Fibroblast of skin of left quadriceps (primary cell): ENCODE measurements at places on chromosomes 13 and 19.

DNA sequence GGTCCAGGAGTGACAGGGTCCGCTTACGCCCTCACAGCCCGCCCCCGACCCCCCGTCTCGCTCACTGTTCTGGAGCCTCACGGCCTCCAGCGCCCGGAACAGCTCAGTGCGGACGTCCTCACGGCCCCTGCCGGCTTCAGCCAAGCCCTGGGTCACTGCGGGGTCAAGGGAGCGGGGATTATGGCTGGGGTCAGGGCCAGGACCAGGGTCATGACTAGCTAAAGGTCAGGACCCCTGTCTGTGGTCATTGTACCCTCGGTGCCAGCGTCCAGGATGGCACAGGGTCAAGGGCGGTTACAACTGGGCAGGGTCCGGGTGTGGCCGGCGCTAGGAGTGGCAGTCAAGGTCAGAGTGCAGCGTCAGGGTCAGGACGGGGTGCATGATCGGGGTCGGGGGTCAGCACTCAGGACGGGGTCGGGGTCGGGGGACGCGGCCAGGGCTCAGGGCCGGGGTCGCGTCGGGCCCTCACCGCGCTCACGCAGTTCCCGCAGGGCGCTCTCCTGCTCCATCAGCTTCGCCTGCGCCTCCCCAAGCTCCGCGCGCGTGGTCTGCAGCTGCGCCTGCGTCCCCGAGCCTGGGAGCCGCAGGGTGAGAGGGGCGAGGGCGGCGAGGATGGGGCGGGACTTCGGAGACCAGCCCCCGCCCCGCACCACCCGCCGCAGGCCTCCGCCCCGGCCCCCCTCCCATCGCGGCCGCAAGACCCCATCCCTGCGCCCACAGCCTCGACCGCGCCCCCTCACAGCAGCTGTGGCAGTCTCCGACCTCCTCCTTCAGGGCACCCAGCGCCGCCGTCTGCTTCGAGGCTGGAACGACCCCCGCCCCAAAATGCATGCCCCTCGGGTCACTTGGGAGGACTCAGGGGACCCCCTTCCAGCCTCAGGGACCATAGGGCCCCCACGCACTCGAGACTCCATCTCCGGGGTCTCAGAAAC is 1.4 kb downstream of the CLEC4G start:
- no peak for DNase-seq

- no peak for DNase-seq
Measured at GRCh38 chr13:67052550-67053490, 177.3 kb downstream of the PCDH9 start.

GRCh38 chr19:18932216-18932841 is 8.7 kb downstream of the HOMER3 start:
- DNase-seq, result no peak

GRCh38 chr19:8922591-8922990 is 87.6 kb downstream of the MUC16 start:
- no peak for DNase-seq

DNA sequence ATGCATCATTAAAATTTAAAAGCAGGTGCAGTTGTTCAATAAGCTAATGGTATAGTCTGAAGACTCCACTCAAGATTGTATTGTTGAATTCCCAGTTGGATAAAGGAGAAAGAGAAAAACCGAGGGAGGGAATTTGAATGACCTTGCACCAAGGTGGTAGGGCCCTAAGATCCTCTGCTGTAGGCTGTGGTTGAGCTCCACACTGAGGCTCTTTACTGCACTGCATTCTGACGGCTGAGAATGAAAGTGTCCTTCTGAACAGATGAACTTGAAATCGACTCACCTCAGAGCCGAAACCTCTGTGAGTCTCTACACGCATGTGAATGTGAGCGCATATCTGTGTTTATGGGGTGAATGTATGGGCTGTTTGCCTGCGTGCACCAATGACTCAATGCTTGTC is 388.9 kb upstream of the DACH1 start:
- DNase-seq, result no peak

DNA sequence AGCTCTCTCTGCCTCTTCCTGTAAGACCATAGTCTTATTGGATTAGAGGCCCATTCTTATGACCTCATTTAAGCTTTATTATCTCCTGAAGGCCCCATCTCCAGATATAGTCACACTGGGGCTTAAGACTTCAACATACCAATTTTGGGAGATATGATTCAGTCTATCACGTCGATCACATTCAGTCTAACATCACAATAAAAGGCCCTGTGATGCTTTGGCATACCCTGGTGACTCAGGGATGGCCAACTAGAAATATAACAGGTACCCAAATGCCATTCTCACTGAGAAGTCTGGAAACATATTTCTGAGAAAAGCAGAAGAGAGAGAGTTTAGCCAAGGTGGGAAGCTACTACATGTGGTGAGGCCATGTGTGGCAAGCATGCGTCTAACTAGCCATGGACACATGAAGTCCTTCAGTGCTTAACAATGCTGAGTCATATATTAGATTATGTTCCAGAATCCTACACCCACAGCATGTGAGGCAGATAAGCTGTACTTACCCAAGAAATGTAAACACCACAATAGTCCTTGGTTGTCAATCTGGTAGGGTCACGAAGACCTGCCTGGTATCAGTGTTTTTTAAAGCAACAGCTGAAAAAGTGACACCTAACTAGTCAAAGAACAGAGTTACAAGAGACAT is 485.1 kb downstream of the FOXO1 start:
- no peak for DNase-seq

GRCh38 chr19:50725218-50725910 is 2.2 kb downstream of the CLEC11A start:
- DNase-seq, result no peak

GRCh38 chr19:47305309-47305751 is 4.3 kb upstream of the C5AR1 start:
- DNase-seq, result peak; percentile 82

DNA sequence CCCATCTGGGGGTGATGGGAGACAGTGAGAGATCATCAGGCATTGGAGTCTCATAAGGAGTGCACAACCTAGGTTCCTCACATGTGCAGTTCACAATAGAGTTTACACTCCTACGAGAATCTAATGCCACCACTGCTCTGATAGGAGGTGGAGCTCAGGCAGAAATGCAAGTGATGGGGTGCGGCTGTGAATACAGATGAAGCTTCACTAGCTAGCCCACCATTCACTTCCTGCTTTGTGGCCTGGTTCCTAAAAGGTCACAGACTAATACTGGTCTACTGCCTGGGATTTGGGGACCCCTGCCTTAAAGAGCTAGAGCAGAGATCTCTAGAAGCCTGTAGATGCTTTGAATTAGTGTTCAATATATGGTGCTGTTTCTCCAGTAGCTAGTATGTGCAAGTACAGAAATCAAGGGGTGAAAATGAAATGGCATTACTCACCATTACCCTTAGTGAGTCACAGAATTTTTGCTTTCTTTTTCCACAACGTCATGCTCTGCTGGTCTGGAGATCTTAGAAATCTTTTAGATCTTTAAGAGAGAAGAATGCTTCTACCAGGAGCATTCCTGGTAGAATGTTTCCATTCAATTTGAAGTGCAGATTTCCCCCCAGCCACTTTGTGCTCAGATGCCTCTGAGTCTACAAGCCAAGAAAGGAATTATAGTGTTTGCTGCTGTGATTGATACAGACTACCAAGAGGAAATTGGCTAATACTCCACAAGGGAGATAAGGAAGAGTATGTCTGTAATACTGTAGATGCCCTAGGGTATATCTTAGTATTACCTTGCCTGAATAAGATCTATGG is 2301.2 kb downstream of the PCDH9 start:
- DNase-seq, result peak; percentile 58

GRCh38 chr13:109330123-109330522 is 456.3 kb downstream of the IRS2 start:
- DNase-seq, result no peak

- no peak for DNase-seq
Measured at GRCh38 chr13:100848304-100848703, 173.7 kb upstream of the TMTC4 start.

- no peak for DNase-seq
Measured at GRCh38 chr19:17576758-17577456, 21.5 kb downstream of the COLGALT1 start.

DNA sequence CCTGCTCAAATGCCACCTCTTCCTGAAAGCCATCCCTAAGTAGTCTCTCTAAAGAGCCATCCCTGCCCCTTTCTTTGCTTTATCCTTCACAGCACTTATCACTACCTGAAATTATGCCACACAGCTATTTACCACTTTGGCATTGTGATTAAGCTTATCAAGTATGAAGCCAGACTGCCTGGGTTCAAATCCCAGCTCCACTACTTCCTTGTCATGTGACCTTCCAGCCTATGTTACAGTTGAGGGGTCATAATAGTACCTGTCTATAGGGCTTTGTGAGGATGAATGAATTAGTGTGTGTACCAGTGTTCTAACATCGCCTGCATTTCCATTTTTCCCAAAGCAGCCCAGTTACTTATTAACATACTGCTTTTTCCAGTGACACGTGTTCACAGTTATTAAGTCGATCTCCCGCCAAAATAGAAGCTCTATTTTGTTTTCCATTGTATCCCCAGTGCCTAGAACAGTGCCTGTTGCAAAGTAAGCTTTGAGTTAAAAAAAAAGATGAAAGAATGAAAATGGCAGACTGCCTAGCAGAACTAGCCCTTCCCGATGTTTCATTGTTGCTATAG is 32.8 kb downstream of the ZSWIM9 start:
- no peak for DNase-seq

DNA sequence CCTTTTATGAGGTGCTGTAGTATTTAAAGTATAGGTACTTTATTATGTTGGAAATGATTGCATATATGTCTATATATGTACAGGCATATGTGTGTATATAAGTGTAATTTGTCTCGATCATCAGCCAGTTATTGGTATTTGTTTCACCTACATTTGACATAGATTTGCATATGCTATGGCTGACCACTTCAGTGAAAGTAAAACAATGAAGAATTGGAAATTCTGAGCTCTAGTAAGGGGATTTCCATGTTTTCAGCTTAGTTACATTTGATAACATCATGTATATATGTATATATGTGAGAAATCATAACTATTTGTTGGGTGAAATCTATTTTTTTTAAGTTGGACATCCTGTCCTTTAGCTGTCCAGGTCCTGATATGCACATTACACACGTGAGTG is 1303.9 kb downstream of the EFNB2 start:
- DNase-seq, result no peak

GRCh38 chr13:112586334-112586960 is 1.5 kb downstream of the TUBGCP3 start:
- DNase-seq, result no peak

DNA sequence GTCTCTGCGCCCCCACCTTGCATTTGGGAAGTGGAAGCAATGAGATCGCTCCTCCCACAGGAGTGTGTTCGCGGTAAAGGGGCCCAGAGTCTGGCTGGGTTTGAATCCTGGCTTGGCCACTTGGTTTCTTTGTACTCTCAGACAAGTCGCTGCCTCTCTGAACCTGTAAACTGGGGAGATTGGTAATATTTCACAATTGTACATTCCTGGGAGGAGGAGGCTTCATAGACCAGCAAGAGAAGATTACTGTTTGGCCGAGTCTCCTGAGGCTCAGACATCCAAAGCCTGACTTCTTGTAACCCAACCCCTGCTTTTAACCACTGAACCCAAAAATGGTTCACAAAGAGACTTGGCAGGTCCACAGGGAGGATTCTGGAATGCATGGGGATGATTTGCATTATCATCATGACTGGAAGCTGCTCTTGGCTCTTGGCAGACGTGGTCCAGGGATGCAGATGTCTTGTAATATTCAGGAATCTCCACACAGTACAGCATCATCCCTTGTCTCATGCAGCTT is 13.6 kb upstream of the STRN4 start:
- DNase-seq, result peak; percentile 99

GRCh38 chr19:55479451-55480230 is 3.2 kb downstream of the ZNF628 start:
- no peak for DNase-seq

- DNase-seq, result no peak
Measured at GRCh38 chr13:37788346-37788745, 81.2 kb downstream of the TRPC4 start.

DNA sequence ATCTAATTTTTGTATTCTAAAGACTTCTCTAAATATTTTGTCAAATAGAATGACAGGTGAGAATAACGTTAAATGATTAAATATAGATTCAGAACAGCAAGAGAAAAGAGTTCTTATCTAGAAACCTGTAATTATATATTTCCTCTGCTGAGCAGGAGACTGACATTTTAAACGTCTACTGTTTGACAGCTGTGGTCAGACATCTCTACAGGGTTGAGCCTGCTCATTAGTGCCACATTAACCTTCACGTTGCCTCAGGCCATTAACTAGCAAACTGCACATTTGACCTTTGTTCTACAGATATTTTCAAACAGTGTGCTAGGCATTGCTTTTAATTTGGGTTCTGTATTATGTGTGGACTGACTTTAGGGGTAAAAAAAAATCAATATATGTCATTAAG is 347.5 kb downstream of the GPC5 start:
- no peak for DNase-seq

- DNase-seq, result no peak
Measured at GRCh38 chr19:8924283-8924682, 85.9 kb downstream of the MUC16 start.

- no peak for DNase-seq
Measured at GRCh38 chr13:47241446-47241845, 344.6 kb upstream of the HTR2A start.

GRCh38 chr13:73054712-73055111 is 4.1 kb upstream of the KLF5 start:
- DNase-seq, result no peak

- no peak for DNase-seq
Measured at GRCh38 chr19:48480183-48480557, 11.0 kb downstream of the CYTH2 start.

GRCh38 chr19:32924200-32924599 is 47.6 kb downstream of the CEP89 start:
- no peak for DNase-seq

- DNase-seq, result no peak
Measured at GRCh38 chr19:3737487-3738205, 23.8 kb downstream of the APBA3 start.

DNA sequence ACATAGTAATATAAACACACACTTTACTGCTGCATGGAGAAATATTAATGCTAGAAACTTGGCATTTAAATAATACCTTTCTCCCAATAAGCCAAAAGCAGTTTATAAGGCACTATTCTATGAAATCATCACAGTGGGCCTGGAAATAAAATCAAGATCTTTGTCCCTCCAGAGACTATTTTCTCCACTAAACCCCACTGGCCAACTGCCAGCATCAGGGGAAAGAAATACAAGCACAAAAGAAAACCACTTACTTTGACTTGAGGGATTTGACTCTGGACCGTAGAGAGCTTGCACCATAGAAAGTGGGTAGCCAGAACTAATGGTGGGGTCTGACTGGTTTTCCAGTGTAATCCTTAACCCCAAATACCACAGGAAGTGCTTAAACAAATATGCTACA is 71.9 kb downstream of the DCLK1 start:
- DNase-seq, result no peak

- DNase-seq, result peak; percentile 79
Measured at GRCh38 chr13:46668302-46668720, 115.3 kb downstream of the LRCH1 start.

GRCh38 chr13:112815871-112816270 is 126.0 kb downstream of the ATP11A start:
- no peak for DNase-seq
